ENCODE measurements at places on chromosomes 13 and 19.

DNA sequence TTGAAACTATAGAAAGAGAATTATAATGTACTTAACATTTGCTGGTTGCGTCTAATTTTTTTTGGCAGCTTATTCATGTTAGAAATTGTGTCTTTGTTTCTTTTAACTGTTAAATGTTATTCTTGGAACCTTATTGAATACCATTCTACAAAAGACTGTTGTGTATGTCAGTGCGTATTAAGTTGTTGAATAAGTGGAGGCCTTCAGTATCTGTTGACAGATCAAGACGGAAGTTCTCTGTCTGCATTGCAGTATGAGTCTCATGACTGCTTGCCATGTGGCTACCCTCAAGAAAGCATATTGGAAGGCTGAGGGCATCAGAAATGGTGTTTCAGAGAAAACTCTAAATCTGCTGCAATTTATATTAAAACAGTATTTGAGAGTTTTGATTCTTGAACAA lies 8.5 kb downstream of the UBA2 start:
- no peak for DNase-seq

DNA sequence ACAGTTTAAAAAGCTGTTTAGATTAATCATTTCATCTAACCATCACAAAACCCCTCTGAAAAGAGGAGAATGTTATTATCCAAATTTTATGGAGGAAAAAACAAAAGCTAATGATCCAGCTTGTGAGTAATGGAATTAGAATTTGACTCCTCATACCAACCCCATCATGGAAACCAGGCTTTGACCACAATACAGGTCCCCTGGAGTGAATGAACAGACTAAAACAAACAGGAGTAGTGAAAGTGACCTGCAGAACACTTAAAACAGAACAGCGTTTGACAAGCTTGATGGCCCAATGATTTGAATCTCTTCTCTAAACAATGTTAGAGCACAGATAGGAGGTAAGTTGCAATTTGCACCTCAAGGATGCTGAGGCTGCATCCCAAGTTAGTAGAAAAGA lies 230.0 kb downstream of the DCT start:
- no peak for DNase-seq

- no peak for DNase-seq
Measured at GRCh38 chr13:27125357-27126282, 46.0 kb downstream of the USP12 start.

GRCh38 chr19:44570603-44570983 lies 41.1 kb upstream of the CEACAM20 start:
- no peak for DNase-seq

GRCh38 chr13:46663206-46664037 lies 110.5 kb downstream of the LRCH1 start:
- no peak for DNase-seq
